ENCODE measurements at places on chromosomes 6 and 20. TPM values are rescaled to one million over a fixed set of nuclear protein-coding genes. Genes with fewer than 3 reads are reported as not detected.

ZBTB22 gene
- 19.5 TPM for polyA plus RNA-seq

HAO1 gene
- polyA plus RNA-seq: not detected

LY6G6D gene
- not detected for polyA plus RNA-seq

DNAH8 gene
- polyA plus RNA-seq: under 0.01 TPM

WFDC10B gene
- polyA plus RNA-seq: not detected

LAMA5 gene
- 27.2 TPM for polyA plus RNA-seq

FAM209B gene
- polyA plus RNA-seq: not detected

COL20A1 gene
- polyA plus RNA-seq: not detected

SYCP2 gene
- polyA plus RNA-seq: 0.76 TPM

TFAP2B gene
- 1.1 TPM for polyA plus RNA-seq

PTCRA gene
- not detected for polyA plus RNA-seq

SOX18 gene
- not detected for polyA plus RNA-seq

CTCFL gene
- polyA plus RNA-seq: not detected

EDN3 gene
- polyA plus RNA-seq: 0.05 TPM

TMEM74B gene
- polyA plus RNA-seq: 1.8 TPM

GRIK2 gene
- polyA plus RNA-seq: 0.30 TPM

SLC17A3 gene
- polyA plus RNA-seq: not detected

PAQR8 gene
- polyA plus RNA-seq: 2.4 TPM

FGD2 gene
- not detected for polyA plus RNA-seq

KIF6 gene
- 0.13 TPM for polyA plus RNA-seq

PRDM13 gene
- 0.02 TPM for polyA plus RNA-seq

ELOVL4 gene
- polyA plus RNA-seq: 1.9 TPM

HLA-DQB2 gene
- not detected for polyA plus RNA-seq

SNAI1 gene
- polyA plus RNA-seq: 6.2 TPM

TMEM170B gene
- 0.65 TPM for polyA plus RNA-seq

BTNL2 gene
- polyA plus RNA-seq: not detected

CDH26 gene
- polyA plus RNA-seq: 0.13 TPM
